ENCODE measurements at places on chromosomes 1 and 21. TPM values are rescaled to one million over a fixed set of nuclear protein-coding genes. Genes with fewer than 3 reads are reported as not detected.

The COL9A2 gene
- 0.38 TPM for total RNA-seq

The OR2T35 gene
- total RNA-seq, result not detected

The ZNF697 gene
- 12.7 TPM for total RNA-seq

The LRP8 gene
- total RNA-seq, result 12.7 TPM

The A3GALT2 gene
- not detected for total RNA-seq

The CRYAA gene
- total RNA-seq, result not detected

The FOXD2 gene
- under 0.01 TPM for total RNA-seq

The FCN3 gene
- not detected for total RNA-seq

The C8B gene
- total RNA-seq, result not detected

The CCDC24 gene
- total RNA-seq, result 4.5 TPM

The SV2A gene
- total RNA-seq, result 8.7 TPM

The NBL1 gene
- 71.7 TPM for total RNA-seq

The CSF3R gene
- not detected for total RNA-seq

The ICOSLG gene
- total RNA-seq, result 0.19 TPM

The SLC44A5 gene
- total RNA-seq, result 0.38 TPM

The DNASE2B gene
- total RNA-seq, result not detected

The PROK1 gene
- not detected for total RNA-seq

The DMAP1 gene
- total RNA-seq, result 33.7 TPM

The TNFRSF4 gene
- total RNA-seq, result not detected

The BSND gene
- total RNA-seq, result not detected

The ABCG1 gene
- total RNA-seq, result 5.2 TPM

The OR2T5 gene
- total RNA-seq, result not detected

The CFHR5 gene
- total RNA-seq, result not detected

The GPR157 gene
- total RNA-seq, result 5.4 TPM

The KIRREL1 gene
- total RNA-seq, result 92.4 TPM

The AMPD1 gene
- total RNA-seq, result not detected

The DISC1 gene
- total RNA-seq, result 6.2 TPM

The NPR1 gene
- 0.85 TPM for total RNA-seq

The PSMA5 gene
- 62.7 TPM for total RNA-seq

The ITLN2 gene
- total RNA-seq, result 1.4 TPM

The NBPF4 gene
- not detected for total RNA-seq

The SYCP1 gene
- total RNA-seq, result not detected

The COL16A1 gene
- 14.2 TPM for total RNA-seq

The S100A8 gene
- not detected for total RNA-seq

The HOOK1 gene
- total RNA-seq, result under 0.01 TPM

The AKR7A2 gene
- total RNA-seq, result 55.8 TPM
